ENCODE measurements at places on chromosomes 3 and 15. TPM values are rescaled to one million over a fixed set of nuclear protein-coding genes. Genes with fewer than 3 reads are reported as not detected.

NR2E3 gene
- polyA plus RNA-seq: 0.18 TPM

ERICH6 gene
- polyA plus RNA-seq: not detected

SMCO1 gene
- polyA plus RNA-seq: not detected

ACTRT3 gene
- polyA plus RNA-seq: 1.4 TPM
